Inflammatory macrophage (primary cell): ENCODE measurements at places on chromosomes 1 and 21.

DNA sequence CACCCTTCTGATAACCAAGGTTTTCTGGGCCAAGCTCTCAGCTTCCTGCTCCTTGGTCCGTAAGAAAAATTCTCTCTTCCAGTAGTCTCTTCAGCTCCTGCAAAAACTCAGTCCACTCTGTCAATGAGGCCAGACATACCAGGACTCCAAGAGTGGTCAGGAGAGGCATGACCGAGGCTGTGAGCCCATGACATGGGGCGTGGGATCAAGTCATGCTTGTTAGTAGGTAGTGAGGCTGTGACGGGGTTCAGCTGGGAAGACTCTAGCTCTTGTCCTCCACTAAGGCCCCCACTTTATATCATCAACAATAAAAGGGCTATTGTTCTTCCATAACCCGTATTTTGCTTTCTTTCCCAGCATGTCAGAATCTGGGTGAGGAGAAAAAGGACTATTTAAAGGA is 10.1 kb upstream of the HCRTR1 start:
- no peak for DNase-seq

DNA sequence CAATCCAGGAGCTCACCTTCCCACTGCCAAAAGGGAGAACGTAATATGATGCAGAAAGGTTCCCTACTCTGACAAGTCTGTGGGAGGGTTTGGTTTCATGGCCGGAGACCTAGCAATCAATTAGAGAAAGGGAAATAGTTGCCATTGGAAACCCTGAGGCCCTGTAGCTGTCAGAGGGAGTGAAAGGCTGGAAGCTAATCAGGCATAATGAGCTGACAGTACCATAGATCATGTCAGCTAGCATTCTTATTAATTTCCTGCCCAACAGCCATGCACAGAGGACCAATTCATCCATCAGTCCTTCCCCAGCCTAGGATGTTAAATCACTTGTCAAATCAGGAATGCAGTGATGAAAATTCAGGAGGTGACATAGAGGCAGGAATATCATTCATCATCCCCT is 527.3 kb downstream of the PLPP3 start:
- DNase-seq = no peak

- DNase-seq = no peak
Measured at GRCh38 chr1:69459244-69459643, 108.5 kb upstream of the LRRC7 start.

DNA sequence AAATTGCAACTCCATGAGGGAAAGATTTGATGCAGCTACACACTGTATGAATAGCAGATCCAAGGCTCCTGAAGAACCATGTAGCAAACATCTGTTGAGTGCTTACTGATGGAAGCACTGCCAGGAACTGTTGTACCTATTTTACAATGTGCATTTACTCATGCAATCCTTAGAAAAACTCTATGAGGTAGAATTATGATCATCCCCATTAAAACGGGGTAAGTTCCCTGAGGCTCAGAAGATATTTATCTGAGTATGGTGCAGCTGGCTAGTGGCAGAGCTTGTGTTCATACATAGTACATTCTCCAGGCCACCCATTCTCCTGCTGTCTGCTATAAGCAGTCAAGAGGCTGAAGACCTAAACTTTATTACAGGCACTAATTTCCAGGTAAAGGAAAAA is 54.4 kb upstream of the C8B start:
- no peak for DNase-seq

GRCh38 chr21:14526836-14527695 is 19.0 kb downstream of the SAMSN1 start:
- no peak for DNase-seq

DNA sequence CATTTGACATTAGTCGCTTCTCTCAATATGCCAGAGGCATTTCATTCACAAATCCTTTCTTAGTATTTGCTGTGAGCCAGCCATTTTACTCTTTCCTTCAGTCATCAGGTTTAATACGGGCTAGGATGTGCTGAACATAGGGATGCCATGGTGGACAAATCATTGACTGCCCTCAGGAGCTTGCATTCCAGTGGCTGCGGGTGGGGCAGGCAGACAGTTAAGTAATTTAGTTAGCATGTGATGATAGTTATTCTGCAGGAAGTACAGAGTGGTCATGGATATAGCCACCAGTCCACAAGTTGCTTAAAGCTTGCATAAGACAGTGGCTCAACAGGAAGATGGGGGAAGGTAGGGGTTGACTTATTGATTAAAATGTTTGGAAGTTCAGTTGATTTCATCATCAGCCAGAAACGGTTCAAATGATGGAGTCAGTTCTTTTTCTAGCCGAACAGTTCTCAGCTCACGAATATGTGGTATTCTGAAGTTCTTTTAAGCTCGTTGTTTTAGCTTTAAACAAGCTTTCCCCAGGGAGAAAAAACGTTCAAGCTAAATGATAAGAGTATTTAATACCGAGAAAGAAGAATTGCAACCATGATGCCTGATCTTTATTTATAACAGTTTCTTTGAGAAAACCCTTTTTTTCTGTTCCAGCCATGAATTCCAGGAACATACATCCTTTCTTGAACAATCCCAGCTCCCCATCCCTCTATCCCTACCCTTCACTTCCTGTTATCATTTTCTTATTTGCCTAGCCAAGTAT is 1.4 kb downstream of the SLC22A15 start:
- peak; percentile 91 for DNase-seq

DNA sequence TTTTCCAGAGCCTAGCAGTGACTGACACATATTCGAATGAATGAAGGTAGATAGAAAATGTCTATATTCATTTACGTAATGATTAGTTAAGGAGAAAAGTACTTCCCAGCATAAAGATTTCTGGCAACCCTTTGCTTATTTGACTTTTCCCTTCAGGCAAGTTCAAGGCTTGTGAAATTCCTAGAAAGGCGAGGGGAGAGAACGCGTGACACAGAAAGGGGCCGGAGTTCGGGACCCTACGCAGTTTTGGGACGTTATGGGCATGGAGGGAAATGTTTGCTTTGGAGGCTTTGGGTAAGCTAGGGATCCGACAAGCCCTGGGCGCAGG is 472 bp upstream of the USP25 start:
- DNase-seq = no peak

DNA sequence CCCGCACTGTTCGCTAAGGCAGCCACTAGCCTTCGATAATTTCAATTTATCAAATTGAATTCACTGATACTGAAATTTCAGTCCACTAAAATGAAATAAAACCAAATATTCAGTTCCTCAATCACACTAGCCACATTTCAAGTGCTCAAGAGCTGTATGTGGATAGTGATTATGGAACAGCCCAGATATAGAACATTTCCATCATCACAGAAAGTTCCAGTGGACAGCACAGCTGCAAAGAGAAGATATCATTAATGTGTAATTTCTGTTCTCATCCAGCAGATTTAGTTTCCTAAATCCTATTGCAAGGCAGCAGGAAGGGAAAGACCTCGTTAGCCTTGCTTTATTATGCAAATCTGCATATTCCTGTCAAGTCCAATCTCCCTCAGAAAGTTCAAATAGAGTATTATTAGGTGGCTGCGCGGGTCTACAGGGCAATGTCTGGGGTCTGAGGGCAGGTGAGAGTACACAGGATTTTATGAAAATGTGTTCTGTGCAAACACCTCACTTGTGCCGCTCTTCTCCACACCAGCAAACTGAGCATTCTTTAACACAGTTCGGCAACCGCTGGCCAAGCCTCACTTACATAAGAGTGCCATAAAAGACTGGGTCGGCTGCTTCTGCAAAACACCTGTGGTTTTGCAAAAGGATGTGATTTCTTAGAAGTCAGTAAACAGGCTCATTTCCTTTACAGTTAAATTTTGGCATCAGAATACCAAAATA is 22.4 kb downstream of the CAPZB start:
- DNase-seq = no peak

- no peak for DNase-seq
Measured at GRCh38 chr1:35834218-35834617, 26.4 kb downstream of the AGO4 start.

DNA sequence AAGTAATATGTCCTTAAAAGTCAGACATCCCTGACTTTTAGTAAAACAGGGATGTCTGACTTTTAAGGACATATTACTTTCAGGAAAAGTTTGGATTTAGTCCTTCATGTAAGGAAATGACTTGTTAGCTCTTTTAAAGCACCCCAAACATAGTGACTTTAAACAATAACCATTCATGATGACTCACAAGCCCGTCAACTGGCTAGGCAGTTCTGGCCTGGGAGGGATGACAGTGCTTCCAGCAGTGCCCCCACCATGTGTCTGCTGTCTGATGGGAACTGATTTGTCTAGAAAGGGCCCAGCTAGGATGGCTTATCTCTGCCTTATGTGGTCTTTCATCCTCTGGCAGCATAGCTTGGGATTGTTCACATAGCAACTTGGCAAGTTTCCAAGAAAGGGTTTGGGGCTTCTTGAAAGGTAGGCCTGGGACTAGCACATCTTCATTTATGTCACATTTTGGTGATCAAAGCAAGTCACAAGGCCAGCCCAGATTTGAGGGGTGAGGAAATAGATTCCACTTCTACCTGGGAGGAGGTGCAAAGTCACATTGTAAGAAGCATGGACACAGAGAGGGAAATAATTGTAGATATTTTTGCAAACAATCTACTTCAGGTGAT is 143.5 kb downstream of the C1orf94 start:
- no peak for DNase-seq

DNA sequence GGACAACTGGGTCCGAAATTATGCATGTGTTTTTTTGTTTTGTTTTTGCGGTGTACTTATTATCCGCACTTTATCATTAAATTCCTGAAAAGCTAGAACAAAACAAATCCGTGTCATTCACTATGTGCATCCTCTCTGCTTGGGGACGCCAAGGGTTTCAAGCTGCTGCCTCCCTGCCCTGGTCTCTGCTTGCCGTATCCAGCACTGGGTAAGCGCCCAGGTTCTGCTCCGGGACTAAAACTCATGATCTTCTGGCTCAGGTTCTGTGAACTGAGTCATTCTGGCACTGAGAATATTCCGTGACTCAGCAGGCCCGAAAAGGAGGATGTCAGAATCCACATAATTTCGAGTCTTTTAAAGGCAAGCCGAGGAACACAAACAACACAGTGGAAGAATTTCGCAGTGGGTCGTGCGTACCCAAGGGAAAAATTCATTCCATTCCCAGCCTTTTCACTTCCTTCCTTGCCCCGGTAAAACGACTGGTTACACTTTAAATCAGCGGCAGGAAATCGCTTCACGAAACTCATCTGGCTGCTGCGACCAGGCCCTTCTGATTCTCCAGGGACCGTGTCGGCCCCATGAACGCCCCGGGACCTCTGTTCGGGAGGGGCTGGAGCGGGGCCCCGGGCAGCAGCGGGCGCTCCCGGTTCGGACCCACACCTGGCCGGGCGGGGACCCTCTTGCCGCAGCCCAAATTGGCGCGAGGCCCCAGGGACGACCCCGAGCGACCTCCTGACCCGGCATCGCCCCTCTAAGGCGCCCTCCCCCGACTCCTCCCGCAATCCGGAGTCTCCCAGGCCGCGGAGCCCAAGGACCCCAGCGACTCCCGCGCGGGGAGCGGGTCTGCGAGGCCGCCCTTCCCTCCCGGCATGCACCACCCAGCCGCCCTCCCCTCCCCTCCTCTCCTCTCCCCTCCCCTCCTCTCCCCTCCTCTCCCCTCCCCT is 746 bp upstream of the LAMC1 start:
- peak; percentile 78 for DNase-seq

GRCh38 chr1:244450597-244451538 is 841 bp downstream of the ADSS2 start:
- DNase-seq = peak; percentile 50

- no peak for DNase-seq
Measured at GRCh38 chr1:47727697-47728085, 269.5 kb downstream of the TRABD2B start.

- peak; percentile 94 for DNase-seq
Measured at GRCh38 chr1:192550922-192551534, 24.5 kb upstream of the RGS1 start.

GRCh38 chr1:200243042-200243437 is 166.8 kb downstream of the ZNF281 start:
- no peak for DNase-seq

- DNase-seq = no peak
Measured at GRCh38 chr1:74223453-74223852, 11.7 kb upstream of the TNNI3K start.

DNA sequence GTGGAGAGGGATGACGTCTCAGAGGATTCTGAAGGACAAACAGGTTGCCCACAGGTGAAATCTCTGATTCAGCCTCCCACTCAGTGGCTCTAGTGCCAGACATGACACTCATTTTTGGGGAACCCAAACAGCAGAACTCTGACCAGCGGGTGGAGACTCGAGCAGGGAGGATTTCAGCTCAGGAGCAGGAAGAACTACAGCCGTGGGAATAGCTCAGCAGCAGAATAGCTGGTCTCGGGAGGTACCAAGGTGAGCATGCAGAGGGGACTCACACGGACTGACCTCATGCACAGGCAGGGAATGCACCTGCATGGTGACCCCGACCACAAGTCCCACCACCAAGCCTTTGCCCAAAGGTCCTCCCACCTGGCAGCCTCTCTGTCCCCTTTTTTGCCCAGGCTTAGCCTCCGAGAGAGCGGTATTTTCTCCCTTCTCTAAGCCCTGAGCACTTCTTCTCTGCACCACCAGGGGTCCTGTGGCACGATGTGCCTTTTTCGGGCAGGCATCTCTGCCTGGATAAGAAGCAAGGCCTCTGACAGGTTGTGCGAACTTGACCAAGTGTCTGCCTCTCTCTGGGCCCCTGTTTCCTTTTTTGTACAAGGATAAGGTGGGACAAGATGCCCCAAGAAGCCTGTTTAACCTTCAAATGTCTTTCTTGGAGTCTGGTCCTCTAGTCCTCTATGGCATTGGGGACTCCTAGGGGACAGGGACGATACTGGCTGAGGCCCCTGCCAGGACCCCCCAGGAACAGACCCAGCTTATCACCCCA is 8.8 kb upstream of the FGR start:
- DNase-seq = peak; percentile 65

GRCh38 chr1:234862944-234863515 is 253.1 kb upstream of the IRF2BP2 start:
- peak; percentile 37 for DNase-seq

DNA sequence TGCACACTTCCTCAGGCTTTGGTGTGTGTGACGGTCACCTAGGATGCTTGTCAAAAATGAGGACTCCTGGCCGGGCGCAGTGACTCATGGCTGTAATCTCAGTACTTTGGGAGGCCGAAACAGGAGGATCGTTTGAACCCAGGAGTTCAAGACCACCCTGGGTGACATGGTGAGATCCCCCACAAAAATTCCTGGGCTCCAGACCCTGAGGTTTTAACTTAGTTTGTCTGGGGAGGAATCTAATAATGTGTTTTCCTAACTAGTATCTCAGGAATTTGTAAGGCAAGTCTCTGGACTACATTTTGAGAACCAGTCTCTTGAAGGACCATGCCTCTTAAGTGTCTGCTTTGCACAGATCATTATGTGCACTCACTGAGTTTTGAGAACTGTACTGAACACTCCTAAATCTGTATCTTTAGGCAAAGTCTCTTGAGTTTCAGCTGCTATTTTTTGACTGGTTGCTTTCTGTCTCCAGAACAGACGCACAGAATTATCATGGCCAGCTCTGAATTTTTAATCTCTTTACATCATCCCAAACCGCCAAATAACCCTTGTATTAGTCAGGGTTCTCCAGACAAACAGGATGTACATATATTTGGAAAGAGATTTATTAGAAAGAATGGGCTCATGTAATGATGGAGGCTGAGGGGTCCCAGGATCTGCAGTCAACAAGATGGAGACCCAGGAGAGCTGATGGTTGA is 45.5 kb upstream of the VANGL1 start:
- DNase-seq = no peak

GRCh38 chr1:187415065-187415464 is 586.3 kb downstream of the PLA2G4A start:
- no peak for DNase-seq

- DNase-seq = peak; percentile 35
Measured at GRCh38 chr1:234979296-234980279, 149.0 kb downstream of the TOMM20 start.
